Fibroblast of skin of abdomen (primary cell): ENCODE measurements at places on chromosomes 6 and 20.

GRCh38 chr6:136230219-136230853 is 19.8 kb downstream of the MTFR2 start:
- DNase-seq, result no peak

DNA sequence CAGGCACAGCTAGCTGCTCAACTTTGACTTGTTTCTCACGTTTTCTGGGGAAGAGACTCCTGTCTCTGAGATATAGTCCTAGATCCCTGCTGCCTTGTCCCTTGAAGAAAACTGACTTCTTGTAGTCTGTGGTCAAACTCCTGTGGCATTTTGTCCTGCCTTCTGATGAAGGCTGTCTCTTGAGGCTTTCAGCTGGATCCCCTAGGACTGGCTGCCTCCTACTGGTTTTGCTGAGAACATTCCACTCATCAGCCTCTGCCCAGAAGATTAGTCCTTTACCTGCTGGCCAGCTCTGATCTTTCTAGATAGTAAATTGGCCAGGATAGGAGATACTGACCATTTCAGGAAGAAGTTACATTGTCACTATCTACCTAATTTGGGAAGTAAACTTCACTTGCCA is 71.9 kb upstream of the CNR1 start:
- no peak for DNase-seq

- no peak for DNase-seq
Measured at GRCh38 chr6:82893889-82894652, 171.6 kb downstream of the UBE3D start.

DNA sequence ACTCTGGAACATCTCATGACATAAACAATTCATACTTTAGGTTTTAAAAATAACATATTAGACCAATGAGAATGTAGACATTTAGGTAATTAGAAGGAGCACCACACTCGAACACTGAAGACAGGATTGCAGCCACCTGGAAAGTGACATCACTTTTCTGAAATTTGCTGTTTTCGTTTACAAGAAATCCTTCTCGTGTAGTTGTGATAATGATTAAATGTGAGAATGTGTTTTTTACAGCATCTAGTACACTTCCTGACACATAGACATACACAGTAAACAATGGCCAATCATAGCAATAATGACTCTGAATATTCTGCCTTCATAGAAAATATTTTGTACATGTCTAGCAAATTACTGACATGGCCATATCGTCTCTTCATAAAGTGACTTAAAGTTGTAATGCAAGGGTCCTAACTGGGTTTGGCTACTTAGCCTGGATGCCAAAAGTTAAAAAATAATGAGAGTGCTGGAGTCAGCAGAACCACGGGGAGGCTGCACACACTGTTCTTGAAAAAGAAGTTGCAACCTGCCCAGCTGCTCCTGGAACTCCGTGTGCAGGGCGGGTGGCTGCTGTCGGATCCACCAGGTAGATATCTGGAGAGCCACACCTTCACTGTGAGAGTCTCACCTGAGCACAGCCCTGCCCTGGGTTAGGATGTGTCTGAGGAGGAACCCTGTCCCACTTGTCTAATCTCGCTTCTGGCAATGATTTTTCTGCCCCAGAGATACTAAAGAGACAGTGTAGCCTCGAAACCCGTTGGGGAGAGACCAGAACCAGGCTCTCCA is 212.9 kb downstream of the QKI start:
- no peak for DNase-seq
